ENCODE measurements at places on chromosomes 5 and 9.

- DNase-seq: no peak
Measured at GRCh38 chr9:116099821-116100220, 53.8 kb upstream of the PAPPA start.

DNA sequence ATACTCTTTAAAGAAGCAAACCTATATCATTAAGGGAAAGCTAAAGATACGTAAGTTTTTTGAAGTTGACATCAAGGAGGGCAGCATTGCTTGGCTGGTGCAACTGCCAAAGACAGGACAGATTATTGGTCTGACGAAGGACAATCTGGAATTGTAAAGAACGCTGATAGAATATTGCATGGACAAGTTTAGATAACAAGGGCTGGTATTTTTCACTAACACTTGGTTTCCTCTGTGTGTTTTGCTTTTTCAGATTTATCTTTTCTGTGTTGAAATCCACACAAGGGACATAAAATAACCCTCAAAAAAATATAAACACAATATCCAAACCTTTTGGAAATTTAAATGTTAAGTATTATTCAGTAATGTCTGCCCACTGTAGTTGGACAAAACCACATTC, 39.7 kb downstream of the SLC1A3 start:
- no peak for DNase-seq

DNA sequence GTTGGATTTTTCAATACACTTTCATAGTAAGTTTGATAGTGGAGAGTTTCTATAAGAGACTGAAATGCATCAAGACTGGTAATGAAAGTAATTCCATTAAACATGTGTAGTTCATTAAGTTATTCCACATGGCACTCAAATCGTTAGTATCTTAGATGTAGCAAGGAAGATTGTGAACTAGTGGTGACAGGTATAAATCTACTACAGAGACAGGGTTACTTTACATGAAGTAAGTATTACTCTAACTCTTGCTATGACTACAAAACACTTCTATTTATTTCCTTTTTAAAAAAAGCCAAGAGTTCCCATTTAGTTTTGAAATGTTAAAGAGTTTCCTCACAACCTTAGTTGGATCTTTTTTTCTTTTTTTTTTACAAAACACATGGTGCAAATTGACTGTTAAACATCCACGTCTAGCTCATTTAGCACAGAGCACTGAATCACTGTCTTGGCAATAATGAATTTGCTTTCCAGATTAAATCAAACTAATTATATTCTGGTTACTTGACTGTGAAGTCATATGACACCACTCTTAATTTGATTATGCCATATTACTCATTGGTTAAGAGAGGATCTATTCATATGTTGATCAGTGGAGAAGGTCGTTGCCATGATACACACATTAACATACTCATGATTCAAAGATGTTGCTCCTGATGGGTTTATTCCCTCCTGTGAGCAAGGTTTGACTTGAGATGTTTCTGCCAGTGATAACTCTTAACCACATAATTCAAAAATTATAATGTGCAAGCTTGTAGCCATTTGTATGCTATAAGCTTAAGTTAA, 644.8 kb downstream of the EFNA5 start:
- DNase-seq: no peak

DNA sequence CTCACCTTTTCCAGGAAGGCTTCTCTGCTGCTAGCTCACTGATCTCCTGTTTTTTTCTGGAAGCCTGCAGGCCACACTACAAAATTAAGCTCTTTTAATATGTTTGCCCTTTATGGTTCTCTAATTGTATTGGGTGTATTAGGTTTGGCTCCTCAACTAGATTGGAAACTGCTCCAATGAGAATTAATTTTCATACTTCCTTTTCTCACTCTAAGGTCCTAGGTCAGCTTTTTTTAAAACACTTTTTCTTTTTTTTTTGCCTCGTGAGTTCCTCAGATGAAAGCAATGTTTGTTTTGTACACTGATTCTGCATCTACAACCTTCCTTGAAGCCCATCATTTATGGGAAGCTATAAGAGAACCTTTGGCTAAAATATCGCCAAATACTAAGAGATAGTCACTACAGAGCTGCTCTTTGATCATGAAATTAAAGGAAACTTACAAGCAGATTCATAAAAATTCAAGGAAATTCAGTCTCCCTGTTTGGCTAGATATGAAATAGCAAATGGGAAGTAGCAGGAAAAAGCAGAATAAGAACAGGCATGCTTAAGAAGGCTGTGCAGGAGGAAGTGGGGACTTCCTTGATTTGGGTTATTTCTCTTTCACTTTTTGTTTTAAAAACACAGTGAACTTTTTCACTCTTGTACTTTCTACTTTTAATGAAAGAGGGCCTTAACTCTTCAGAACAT, 55.2 kb upstream of the FYB1 start:
- DNase-seq: no peak

DNA sequence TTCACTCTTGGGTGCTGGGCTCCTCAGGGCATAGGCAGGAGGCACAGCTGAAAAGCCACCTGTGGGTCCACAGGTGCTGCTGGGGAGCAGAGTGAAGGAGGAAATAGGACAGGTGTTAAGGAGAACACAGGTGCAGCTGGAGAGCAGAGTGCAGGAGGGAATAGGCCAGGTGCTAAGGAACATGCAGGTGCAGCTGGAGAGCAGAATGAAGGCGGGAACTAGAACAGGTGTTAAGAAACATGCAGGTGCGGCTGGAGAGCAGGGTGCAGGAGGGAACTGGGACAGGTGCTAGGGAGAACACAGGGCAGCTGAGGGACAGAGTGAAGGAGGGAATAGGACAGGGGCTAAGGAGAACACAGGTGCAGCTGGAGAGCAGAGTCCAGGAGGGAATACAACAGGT, 43.8 kb upstream of the PLEKHG4B start:
- DNase-seq: no peak

- no peak for DNase-seq
Measured at GRCh38 chr5:127351418-127351817, 60.8 kb downstream of the MEGF10 start.

DNA sequence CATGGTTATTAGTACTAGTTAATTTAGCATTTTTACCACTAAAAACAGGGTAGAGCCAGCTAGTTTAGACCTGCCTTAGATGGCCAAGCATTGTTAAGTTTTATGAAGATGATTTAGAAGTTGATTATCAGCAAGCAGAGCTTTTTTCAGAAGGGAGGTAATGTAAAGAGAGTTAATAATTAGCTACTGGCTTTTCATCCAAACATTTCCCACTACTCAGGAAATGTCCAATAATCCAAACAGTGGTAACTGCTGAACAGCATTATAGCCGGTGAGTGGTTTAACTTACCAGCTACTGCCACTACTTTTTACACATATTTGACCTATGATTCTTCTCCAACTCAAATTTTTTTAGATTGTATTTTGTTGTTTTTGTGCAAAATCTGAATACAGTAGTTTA, 1.7 kb downstream of the ITGA1 start:
- no peak for DNase-seq

DNA sequence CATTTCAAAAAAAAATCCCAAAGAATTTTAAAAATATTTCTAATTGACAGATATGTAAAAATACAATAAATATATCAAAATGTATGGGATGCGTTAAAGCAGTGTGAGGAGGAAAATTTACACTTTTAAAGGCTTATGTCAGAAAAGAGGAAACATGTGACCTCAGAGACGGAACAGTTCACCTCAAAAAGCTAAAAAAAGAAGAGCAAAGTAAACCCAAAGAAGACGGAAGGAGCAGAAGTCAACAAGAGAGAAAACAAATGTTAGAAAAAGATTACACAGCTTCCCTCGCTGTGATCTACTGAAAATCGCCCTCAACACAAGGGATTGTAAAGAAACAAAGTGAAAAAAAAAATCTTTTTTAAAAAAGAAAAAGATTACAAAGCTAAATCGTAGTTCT, 186.9 kb downstream of the AUH start:
- no peak for DNase-seq

DNA sequence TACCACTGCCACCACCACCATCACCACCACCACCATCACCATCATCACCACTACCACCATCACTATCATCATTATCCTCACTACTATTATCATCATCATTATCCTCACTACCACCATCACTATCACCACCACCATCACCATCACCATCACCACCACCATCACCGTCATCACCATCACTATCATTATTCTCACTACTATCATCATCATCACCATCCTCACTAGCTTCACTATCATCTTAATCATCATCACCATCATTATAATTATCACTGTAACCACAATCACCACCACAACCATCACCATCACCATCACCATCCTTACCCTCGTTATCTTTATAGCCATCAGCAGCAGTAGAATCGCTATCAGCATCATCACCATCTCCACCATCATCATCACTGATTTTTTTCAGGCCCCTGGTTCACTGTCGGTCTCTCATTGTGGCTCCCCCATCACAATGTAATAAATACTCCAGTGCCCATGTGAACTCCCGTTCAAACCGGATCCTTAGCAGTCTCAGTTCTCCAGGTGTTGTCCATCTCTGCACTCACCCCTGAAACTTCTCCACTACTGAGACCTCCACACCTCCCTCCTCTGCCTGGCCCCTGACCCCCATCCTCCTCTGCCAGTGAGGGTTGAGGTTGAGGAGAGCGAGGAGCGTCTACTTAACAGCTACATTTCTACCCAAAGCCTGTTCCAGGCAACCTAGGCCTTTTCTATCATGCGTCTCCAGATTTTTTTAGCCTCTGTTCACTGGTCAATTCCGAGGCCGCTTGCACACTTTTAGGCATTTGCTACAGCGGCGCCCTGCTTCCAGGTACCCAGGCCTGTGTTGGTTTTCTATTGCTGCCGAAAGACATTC, 238.2 kb downstream of the PBX3 start:
- DNase-seq: no peak

DNA sequence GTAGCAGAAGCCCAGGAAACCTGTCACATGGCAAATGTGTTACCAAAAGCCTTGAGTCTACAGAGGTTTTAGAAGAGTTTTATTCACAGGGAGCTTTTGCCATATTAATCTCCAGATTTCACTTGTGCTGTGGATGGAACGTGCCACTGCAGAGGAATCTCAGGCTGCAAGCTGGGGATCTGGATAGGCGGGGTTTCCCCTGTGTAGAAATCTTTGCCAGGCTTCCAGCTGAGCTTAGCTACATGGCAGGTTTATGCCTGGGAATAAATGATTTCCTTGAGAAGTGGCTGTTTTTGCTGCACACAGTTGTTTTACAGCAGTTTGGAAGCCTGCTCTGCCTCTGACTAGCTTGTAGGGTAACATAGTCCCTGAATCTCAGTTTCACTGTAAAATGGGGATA, 224.6 kb upstream of the PLPPR1 start:
- no peak for DNase-seq

- DNase-seq: peak; percentile 66
Measured at GRCh38 chr9:38687389-38687842, 32.5 kb downstream of the FAM240B start.

DNA sequence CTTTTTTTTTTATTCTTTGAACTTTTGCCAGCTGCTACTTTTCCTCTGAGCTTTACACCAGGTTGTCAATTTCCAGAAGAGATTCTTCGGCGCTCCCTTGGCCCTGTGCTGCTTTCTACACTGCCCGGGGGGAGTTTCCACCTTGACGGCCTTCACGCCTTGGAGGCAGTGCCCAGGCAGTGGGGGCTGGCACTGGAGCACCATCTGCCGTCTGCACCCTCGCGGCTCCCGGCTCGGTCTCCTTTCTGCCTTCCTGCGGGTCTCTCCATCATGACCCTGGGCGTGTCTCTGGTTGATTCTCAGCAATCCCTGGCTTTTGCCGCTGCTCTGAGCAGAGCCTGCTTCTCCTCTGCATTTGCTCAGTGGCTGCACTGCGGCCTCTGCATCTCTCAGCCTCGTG, 2.9 kb downstream of the SLC6A18 start:
- no peak for DNase-seq

DNA sequence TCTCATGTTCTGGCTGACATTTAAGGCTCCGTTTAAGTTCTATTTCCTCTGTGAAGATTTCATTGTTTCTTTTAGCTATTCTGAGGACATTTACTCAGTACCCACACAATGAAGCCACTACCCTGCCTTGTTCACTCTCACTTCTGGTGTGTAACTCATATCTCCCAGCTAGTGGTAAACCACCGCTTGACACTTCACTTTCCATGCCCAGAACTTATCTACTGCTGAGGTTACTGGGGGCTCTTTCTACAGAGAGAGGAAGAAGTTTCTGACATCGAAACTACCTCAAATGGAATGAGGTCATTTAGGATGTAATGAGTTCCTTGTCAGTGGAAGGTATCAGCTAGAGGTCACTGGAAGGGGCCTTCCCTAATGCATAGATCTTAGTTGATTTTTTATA, 501.5 kb downstream of the DMAC1 start:
- no peak for DNase-seq

- peak; percentile 84 for DNase-seq
Measured at GRCh38 chr9:99105152-99106043, 485 bp downstream of the TGFBR1 start.

- DNase-seq: no peak
Measured at GRCh38 chr5:178227138-178227659, 5.4 kb downstream of the PHYKPL start.

GRCh38 chr9:124800306-124801259, 23.6 kb downstream of the OLFML2A start:
- no peak for DNase-seq

- no peak for DNase-seq
Measured at GRCh38 chr5:24110004-24110615, 534.7 kb downstream of the CDH10 start.

DNA sequence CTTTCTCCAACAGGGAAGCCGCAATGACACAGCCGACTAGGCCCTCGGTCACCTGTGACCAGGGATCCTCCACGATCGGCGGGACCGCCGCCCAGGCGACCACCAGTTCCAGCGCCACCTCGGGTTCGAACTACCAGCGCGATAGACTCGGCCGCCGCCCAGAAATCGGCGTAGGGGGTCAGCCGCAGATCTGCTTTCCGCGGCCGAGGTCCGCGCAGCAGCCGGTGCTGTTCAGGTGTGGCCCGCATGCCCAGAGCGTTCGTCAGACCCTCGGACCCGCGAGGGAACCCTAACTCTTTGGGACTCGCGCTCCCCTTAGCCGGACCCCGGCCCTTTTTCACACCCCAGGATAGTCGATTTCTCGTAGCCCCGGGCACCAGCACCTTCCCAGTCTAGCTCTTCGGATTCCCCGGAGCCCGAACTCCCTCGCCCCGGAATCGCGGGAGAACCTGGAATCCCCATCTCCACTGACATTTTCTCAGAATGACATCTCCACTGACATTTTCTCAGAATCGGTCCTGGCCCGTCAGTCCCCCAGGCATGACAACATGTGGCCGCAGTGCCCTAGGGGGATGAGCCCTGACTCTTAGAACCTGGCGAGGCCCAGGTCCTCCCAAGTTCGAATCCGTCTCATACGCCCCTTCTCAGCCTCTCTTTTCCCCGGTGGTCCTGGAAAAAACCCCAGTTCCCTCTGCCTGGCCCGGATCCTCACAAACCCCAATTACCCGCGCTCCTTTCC, 428 bp downstream of the C5orf52 start:
- peak; percentile 28 for DNase-seq

- DNase-seq: no peak
Measured at GRCh38 chr9:96052686-96053085, 177.2 kb downstream of the ERCC6L2 start.

GRCh38 chr5:62617943-62618342, 39.3 kb downstream of the LRRC70 start:
- DNase-seq: no peak
